NCI-H748 treated with DMSO at 0.1 percent for 48 hours (cell line): ENCODE measurements at places on chromosomes 4 and X.
A peak's percentile ranks its signal among the peaks of the same experiment; 100 is the strongest.

- no peak for DNase-seq
Observed at GRCh38 chrX:45006002-45006800, 133.2 kb downstream of the KDM6A start.

DNA sequence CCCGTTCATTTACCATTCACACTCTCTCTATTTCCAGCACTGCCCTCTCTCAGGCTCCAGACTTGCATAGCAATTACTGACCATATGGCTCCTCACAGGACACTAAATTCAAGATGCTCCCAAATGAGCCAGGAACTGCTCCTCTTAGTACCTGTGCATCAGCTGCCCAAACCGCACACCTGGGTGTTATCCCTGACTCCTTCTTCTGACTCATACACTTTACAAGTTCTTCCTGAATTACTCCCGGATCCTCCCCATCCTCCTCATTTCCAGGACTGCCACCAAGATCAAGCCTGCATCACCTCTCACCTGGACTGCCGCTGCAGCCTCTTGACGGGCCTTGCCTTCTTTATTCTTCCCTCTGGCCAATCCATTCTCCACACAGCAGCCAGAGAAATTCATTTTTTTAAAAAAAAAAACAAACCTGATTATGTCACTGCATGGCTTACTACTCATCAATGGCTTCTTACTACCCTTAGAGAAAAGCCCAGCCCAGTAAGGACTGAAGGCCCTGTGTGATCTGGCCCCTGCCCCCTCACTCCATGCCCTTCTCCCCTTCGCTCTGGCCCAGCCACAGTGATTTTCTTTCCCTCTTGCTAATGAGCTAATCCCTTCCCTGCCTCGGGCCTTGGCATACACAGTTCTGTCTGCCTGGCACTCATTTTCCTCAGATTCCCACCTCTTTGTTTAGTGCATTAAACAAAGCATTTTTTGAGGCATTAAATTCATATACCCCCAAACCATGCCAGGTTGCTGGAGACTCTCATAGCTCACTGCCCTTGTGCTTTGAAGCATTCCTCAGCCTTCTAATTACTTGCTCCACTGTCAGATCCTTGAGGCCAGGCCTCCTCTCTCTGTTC lies 92.0 kb downstream of the PDGFRA start:
- no peak for DNase-seq

- DNase-seq: no peak
Observed at GRCh38 chr4:4425696-4426095, 38.8 kb downstream of the NSG1 start.

DNA sequence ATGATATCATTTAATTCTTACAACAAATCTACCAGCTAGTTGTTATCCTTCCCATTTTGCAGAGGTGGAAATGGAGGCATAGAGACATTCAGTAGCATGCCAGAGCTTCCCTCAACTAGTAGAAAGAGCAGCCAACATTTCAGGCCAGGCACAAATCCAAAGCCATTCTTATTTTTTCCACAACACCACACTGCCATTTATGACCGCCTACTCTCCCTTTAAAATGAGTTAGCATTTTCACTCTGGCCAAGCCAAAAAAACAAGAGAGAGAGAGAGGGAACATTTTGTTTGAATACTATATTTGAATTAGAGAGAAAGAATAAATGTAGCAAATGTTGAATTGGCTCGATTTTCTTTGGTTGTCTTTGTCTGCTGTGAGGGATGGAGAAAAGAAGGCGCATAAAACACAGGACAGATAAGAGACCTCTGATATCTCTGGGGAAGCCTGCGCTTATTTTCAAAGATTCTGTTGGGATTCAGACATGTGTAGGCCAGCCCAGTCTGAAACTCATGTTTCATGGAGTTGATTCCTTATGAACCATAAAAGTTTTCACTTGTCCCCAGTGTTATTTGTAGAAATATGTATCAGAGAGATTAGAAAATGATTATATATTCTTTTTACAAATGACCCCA lies 265.7 kb downstream of the RAB28 start:
- DNase-seq: no peak

GRCh38 chr4:10347281-10347795 lies 109.9 kb downstream of the ZNF518B start:
- DNase-seq: no peak

DNA sequence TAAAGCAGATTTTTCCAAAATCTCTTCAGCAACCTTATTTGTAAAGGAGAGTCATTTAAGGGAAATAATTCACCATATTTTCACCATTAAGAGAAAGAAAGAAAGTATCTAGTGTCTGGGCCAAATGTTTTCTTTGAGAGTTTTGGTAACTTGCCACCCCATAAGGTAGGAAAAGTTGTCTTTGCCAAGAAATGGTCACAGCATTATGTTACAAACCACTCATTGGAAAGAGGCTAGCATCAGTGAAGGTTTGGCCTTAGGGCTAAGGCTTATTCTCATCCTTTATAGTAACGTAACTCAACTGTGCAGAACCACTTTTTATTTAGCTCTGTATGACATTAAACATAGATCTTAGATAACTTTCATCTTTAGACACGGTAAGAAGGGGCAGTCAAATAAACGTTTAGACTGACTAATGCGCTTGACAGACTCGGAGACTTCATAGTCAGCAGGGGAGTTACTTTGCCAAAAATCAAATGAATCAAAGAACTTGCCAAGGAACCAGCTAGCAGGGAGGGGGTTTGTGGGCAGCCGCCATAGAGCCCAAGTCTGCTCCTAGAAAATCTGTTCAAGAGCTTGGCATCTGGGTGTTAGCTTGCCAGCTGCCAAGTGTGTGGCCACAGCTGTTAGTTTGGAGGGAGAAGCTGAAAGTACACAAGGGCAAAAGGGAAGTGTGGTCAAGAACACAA lies 182.8 kb upstream of the GRID2 start:
- no peak for DNase-seq

DNA sequence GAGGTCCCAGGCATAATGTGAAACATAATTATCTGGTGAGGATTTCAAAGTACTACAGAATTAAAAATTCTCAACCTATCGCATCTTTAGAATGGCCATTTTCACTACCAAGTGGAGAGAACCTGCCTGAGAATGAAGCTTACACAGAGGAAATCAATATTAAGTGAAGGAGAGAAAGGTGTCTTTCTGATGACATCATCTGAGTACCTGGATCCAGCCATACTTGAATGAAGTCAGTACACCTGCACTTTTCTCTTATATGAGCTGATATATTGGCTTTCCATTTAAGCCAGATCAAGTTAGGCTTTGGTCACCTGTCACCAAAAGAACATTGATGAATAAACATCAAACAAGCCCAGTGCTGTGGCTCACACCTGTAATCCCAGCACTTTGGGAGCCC lies 118.9 kb upstream of the MED14 start:
- no peak for DNase-seq

DNA sequence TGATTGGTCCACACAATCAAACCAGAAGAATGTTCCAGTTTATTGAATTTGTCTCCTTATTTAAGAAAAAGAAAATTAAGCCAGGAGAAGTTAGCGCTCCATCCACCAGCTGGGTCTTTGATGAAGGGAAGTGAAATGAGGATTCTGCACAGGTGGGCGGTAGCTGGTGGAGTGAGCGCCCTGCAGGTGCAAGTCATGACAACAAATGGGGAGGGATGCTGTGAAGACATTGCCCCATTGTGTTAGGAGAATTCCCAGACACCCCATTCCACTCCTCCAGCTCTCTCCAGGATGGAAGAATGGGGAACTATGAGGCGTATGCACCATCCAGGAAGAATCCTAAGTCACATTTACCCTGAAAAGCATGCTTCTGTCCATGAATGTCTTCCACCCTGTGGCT lies 22.9 kb downstream of the PLRG1 start:
- DNase-seq: no peak

DNA sequence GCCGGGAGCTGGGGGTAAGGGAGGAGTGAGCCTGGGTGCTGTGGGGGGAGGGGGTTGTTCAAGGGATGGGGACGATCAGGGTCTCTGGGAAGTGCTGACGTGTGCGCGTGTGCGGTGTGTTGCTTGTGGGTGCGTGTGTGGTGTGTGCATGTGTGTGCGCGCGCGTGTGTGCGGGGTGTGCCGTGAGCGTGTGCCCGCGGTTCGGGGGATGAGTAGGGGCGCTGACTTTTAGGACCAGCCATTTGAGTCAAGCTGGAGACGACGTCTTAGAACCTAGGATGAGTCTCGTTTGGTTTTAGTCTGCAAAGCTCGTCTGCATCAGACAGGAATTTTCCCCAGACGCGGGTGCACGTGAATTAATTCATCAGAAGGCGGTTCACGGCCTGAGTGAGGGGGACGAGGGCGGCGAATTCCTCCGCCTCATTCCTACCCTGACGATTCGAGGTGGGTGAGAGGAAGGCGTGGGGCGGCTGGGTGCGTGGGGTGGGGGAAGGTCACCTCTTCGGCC lies 950 bp upstream of the TMEM271 start:
- no peak for DNase-seq

DNA sequence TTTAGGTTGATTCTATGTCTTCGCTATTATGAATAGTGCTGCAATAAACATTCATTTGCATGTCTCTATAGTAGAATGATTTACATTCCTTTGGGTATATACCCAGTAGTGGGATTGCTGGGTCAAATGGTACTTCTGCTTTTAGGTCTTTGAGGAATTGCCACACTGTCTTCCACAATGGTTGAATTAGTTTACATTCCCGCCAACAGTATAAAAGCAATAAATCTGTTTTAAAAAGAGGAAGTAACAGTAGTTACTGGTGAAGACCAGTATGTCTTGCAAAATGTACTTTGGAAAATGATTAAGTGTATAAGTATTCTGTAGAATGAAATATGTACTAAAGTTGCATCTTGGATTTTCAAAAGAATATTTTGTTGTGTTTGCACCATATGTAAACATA lies 77.3 kb downstream of the SHROOM4 start:
- DNase-seq: no peak

GRCh38 chrX:87236830-87237440 lies 280.7 kb upstream of the KLHL4 start:
- DNase-seq: no peak

GRCh38 chrX:18076434-18076833 lies 144.3 kb downstream of the BEND2 start:
- DNase-seq: no peak

DNA sequence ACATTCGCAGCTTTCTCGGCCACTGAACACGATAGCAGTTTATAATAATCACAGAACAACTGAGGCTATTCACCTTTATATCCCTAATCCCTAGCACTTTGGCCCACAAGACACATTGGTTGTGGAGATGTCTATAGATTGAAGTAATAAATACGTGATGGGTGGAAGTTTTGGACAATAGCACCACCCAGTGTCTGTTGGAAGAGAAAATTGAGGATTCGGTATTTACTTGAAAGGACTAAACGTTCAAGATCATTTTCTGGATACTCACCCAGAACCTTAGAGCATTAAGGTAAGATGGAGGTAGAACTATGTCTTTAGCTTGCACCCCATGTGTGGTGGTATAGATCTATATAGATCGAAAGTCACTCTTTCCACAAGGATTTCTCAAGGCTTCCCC lies 787 bp upstream of the TMSB15A start:
- DNase-seq: peak; percentile 26

DNA sequence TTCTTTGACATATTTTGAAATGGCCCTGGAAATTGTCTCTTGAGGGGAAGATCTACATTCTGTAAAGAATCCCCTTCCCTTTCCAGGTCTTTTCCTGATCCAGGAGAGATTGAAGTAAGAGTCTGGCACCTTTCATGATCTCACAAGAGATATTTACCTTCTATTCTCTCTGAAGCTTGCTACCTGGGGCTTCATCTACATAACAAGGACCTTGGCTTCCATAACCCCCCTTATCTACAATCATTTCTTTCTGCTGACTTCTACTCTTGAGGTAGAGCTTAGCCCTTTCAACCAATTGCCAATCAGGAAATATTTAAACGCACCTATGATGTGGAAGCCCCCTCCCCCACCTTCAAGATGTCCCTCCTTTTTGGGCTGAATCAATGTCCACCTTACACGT lies 383.7 kb upstream of the MAGEB18 start:
- DNase-seq: no peak

GRCh38 chrX:68180579-68180978 lies 252.7 kb downstream of the OPHN1 start:
- no peak for DNase-seq

DNA sequence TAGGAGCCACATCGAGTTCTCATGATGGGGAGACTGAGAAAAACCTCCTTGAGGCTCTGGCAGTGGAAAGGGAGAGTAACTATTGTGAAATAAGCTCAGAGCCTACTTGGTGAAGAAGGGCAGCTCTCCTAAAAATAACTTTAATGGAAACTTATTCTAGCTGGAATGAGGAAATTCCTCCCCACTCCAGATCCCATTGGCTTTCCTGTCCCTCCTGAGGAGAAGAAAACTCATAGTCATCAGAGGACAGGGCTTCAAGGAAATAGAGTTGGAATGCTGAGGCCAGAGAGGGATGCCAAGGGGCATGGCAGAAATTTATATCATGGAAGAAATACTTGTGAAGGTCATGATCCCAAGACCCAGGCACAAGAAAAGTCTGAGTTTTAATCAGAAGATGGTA lies 70.7 kb upstream of the TAPT1 start:
- no peak for DNase-seq

GRCh38 chr4:154502111-154502510 lies 10.5 kb upstream of the DCHS2 start:
- no peak for DNase-seq

DNA sequence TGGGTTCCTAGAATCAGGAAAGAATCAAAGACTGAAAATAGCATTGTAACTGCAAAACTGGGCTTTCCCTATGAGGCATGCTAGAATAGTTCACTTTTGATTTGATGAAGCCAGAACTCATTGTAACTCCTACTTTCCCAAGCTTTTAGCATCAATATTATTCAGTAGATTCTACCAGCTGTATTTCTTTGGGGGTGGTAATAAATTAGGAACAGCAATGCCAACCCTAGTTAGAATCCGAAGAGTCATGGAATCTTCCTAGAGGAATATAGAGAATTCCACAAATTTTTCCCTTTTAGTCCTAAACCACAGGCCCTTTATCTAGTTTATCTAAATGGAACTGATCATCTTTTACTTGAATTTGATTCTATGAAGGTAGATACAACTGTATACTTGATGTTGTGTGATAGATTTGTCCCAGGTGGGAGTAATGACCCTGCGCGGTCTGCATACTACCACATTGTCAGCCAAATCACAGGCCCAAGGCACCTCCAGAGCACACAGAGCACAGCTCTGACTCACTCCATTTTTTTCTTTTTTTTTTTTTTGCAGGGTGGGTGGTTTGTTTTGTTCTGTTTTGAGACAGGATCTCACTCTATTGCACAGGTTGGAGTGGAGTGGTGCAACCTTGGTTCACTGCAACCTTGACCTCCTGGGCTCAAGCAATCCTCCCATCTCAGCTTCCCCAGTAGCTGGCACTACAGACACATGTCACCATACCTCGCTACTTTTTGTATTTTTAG lies 66.6 kb downstream of the EDNRA start:
- DNase-seq: no peak

GRCh38 chr4:87224141-87224923 lies 3.9 kb upstream of the KLHL8 start:
- DNase-seq: no peak

DNA sequence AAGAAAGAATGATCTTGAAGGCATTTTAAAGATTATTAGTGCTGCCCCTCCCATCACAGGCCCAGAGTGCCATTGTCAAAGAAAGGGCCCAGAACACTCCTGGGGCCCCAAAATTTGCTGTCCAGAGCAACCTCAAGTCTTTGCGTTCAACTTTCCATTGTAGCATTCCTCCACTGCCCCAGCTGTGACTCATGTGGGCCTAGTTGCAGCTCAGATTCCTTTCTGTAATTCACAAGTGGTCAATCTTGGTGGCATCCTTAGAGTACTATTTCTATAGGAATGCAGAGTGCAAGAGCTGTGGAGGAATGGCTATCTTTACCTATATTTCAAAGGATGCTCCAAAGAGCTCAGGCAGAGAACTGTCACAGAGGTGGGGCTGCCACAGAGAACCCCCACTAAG lies 1500.8 kb upstream of the IGFBP7 start:
- no peak for DNase-seq
